Stimulated activated CD4-positive, alpha-beta T cell treated with anti-CD3 and anti-CD28 coated beads, Interleukin-1b, Interleukin-23, amount 100 ng/mL, for 24 hours (primary cell): ENCODE measurements at places on chromosomes 3 and 15.

- DNase-seq, result no peak
Observed at GRCh38 chr3:150038830-150039229, 68.1 kb upstream of the PFN2 start.

DNA sequence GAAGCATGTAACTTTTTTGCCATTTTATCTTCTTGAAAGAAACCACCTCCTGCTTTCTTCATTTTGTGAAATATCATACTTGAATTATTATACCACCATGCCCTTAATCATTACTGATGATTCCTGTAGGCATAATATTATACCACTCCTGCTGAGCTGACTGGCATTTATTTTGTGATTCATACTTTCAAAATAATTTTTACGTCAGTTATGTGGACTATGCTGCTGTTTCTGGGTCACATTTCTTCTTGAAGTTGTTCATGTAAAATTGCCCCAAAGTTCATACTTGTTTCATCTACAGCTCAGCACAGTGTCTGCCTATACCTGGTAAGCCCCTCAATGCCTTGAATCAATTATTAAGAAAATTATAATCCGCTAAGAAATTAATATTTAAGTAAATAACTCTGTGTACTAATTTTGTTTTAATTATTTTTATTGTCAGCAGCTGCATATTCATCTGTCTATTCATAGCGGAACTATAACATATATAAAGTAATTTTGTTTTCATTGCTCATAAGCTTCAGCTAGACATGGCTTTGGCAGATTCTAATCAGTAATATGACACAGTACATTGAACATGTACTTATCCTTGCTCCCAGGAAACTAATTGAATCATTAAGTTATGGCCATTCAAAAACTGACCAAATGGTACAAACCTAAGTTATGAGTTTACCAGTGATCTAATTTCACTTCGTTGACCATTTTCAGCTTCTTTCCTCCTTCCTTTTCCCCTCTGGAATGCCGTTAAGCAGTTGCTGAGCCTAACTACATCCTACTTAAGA is 160.0 kb downstream of the NAALADL2 start:
- DNase-seq, result no peak

DNA sequence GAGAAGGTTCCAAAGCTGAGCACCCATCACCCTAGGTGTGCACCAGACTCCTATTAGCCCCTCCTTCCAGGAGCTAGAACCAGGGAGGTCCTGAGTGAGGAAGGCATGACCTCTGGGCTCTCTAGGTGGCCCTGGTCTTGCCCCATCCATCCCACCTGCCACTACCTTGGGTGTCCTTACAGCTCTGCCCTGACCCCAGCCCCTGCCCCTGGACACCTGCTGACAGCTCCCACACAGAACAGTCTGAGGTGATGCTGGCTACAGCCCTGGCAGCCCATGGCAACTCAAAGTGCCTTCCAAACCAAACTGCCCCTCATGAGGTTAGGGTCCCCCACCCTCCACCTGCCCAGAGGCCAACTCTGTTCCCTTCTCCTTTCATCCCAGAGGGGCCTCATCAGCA is 37.2 kb downstream of the GOLGA6A start:
- DNase-seq, result no peak

DNA sequence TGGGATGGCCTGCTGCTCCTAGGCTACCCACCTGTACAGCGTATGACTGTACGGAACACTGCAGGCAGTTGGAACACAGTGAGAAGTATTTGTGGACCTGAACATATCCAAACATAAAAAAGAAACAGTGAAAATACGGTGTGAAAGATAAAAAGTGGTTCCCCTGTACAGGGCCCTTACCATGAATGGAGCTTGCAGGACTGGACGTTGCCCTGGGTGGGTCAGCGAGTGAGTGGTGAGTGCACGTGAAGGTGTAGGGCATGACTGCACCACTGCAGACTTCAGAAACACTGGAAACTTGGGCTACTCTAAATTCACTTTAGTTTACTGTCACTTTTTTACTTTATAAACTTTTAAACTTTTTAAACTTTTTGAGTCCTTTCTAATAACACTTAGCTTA is 71.2 kb upstream of the SLC6A6 start:
- no peak for DNase-seq

DNA sequence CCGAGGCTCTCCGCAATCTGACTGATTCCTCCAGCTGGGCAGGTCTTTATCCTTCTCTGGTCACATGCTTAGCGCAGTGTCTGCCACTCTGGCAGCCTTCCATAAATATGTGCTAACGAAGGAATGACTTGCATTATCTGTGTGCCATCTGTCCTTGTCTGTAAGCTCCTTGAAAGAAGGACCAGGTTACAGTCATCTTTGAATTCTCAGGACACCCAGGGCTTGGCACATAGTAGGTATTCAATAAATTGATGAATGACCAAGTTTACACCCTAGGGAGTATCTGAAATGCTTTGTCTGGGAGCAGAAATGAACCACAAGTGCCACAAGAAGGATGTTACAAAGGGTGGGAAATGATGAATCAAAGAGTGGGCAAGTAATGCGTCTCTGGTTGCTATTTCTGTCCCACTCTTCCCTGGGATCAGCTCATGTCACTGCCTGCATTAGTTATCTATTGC is 16.5 kb upstream of the FAM3D start:
- no peak for DNase-seq

DNA sequence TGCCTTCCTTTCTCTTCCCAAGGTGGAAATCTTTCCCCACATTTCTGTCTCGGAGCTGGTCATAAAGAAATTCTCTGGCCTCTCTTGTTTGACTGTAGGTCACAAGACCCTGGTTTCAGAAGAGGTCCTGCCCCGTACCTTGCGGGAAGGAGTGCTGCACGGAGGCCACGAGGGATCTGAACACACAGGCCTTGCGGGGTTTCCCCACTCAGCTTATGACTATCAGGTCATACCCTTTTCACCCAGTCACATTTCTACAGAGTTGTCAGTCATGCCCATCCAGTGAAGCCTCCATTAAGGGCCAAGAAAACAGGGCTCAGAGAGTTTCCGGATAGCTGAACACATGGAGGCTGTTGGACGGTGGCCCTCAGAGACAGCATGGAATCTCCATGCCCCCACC is 54.7 kb upstream of the ATP13A3 start:
- no peak for DNase-seq

DNA sequence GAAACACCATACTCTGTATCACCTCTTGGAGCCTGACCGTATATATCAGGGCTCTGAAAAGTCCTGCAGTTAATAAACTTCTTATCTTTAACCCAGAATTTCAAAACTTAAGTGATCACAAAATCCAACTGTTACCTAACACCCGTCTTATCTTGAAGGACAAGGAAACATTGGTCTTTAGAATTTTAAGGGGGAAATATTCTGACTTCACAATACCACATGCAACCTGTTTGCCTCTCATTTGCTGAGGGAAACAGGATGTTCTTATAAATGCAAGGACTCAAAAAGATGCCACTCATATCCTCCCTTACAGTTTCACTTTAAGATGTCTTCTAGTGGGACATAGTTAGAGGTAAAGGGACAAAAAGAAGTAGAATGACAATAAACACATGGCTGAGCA is 67.9 kb downstream of the CRTC3 start:
- no peak for DNase-seq

DNA sequence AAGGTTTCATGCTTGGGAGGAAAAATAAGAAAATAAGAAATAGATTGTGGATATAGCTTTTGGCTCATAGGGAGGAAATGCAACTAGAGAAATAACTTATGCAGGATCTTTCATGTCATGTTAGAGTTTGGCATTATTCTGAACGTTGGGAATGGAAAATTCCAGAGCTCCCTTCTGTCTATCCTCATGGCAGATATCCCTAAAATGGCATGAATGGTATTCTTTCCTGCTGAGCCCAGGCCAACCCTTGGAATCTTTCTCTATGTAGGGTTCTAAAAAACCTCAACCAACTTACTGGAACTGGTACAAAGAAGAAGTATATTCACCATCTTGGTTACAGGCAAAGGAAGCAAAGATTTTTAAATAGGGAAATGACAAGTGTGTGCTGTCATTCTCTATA is 212.5 kb downstream of the CHST2 start:
- DNase-seq, result no peak

DNA sequence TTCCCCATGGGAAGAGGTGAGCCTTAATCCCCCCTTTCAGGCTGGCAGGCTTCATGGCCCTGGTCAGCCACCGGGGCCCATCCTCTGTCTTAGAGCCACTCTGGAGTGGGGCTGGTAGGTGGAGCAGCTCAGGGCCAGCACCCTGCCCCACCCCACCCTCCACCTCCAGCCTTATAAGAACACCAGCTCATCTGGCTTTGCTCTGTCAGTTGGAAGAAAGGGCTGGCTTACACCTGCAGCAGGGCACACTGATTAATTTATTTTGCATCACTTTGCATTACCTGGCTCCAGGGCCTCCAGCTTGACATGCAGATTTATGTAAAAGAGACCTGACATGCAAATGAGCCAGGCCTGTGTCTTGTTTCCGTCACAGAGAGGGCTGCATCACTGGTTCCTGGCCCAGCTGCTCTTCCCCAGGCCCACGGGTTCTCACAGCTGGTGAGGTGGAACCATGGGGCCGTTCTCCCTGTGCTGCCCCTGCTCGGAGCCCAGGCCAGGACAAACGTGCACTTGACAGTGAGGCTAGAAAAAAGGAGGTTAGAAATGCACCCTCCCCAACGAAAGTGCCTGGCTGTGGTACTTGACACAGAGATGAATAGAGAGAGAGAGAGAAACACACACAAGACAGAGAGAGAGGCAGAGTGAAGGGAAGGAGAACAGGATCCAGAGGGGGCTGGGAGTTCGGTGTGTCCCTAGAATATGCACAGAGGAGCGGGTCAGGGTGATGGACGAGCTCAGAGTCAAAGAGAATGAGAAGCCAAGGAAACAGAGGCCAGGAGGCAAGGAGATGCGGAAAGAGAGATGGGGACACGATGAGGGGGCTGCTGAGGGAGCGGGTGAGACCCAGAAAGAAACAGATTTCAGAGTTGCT is 44.5 kb upstream of the MAGEF1 start:
- no peak for DNase-seq

DNA sequence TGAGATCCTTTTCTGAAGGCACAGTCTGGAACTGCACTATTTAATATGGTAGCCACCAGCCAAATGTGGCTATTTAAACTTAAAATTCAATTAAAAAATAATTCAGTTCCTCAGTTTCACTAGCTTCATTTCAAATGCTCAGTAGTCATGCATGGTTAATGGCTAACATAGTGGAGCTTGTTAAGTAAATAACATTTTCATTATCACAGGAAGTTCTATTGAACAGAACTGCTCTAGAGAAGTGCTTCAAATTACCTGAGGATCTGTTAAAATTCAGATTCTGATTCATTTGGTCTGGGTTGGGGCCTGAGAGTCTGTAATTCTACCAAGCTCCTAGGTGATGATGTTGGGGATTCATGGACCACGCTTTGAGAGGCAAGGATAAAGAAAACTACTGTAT is 109.6 kb upstream of the THRB start:
- DNase-seq, result no peak

DNA sequence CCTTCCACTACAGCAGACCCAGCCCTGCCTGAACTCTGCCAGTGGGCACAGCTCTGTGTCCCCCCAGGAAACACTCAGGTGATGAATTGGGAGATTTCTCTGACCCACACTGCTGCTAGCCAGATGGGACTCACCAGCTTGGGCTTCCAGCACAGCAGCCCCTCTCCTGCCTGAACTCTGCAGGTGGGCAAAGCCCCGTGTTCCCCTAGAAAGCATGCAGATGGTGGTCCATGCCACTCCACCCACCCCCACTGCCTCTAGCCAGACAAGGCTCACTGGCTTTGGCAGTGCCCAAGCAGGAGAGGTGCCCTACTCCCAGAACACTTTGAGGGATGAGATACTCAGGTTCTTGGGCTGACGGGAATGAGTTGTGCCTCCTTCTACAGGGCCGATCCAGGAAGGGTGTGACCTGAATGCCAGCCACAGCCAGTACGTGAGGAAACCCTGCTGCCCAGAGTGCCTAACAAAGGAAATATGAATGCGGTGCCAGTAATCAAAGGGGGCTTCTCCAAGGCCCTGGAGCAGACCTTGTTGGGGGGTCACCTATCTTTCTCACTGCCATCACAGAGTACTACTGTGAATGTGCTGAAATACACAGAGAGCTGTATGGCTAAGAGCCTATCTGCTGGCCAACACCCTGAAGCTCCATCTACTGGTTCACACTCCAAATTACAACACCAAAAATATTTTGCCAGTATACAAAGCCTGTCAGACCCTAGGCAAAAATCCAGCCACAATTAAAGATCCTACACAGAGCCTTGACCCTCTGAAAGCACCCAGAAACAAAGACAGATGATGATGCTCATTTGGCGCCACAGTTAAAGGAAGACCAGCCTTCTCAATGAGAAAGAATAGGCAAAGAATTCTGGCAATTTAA is 61.9 kb downstream of the BTLA start:
- no peak for DNase-seq

DNA sequence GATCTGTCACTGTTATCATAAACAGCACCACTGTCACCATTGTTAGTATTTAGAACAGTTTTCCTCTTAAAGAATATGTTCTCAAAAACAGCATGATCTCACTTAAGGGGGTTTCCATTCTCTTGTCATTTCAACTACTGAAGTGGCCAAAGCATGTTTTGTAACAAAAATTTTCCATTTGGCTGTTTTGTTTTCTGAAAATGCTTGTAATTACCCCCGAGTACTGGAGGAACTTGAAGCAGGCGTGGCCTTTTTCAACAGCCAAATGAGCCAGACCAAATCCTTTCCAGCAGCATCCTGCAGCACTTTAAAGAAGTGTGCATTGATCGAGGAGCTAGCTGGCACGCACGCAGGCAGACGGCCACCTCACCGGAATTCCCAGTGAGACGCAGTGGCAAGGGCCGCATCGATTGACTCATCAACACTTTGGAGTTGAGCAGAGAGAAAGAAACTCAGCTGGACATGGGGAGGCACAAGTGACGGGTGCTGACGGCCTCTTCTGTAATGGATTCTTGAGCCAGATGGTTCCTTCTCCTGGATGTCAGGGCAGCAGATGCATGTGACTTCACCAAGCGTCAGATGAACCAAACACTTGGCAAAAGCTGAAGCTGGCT is 234.3 kb upstream of the IGF1R start:
- no peak for DNase-seq

- DNase-seq, result no peak
Observed at GRCh38 chr3:11672363-11672762, 28.6 kb upstream of the VGLL4 start.

DNA sequence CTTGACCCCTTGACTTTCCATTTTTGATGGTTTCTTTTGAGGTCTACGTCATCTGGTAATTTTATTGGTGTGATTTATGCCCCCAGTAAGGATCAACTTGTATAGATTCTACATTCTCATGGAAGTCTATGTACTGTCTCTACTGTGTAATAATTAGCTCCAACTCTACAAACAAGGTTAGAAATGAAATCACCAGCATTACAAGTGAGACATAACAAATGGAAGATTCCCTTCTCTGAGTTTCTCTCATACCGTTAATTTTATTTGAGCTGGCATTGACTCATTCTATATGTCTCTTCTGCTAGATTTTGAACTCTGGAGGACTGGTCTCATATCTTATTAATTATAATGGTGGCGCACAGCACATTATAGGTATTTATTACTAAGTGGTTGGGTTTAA is 138.9 kb downstream of the LPP start:
- DNase-seq, result no peak

GRCh38 chr3:127039719-127040118 is 56.8 kb downstream of the PLXNA1 start:
- no peak for DNase-seq

GRCh38 chr3:36546226-36546625 is 165.9 kb downstream of the STAC start:
- DNase-seq, result no peak

- DNase-seq, result no peak
Observed at GRCh38 chr3:139630542-139630941, 47.2 kb downstream of the NMNAT3 start.

GRCh38 chr15:100521907-100522306 is 6.8 kb downstream of the CERS3 start:
- no peak for DNase-seq
